ENCODE measurements at places on chromosomes 16 and 17. TPM values are rescaled to one million over a fixed set of nuclear protein-coding genes. Genes with fewer than 3 reads are reported as not detected.

- no peaks in the 10 kb centered on the region for H3K36me3 ChIP-seq
- no peaks in the 10 kb centered on the region for H3K4me1 ChIP-seq
Measured at GRCh38 chr17:56011406-56012131, 141.7 kb upstream of the ANKFN1 start.

GRCh38 chr16:17944345-17944744, 392.2 kb downstream of the NPIPA8 start:
- DNase-seq, result no peak
- no peak overlapping the region for H3K4me3 ChIP-seq
- peaks cover 17% of the 10 kb centered on the region for H3K27me3 ChIP-seq
- no peaks in the 10 kb centered on the region for H3K36me3 ChIP-seq

GRCh38 chr16:79170555-79171246, 429.8 kb downstream of the MAF start:
- no peak for DNase-seq
- no peaks in the 10 kb centered on the region for H3K4me1 ChIP-seq
- H3K27me3 ChIP-seq, result no peaks in the 10 kb centered on the region

DNA sequence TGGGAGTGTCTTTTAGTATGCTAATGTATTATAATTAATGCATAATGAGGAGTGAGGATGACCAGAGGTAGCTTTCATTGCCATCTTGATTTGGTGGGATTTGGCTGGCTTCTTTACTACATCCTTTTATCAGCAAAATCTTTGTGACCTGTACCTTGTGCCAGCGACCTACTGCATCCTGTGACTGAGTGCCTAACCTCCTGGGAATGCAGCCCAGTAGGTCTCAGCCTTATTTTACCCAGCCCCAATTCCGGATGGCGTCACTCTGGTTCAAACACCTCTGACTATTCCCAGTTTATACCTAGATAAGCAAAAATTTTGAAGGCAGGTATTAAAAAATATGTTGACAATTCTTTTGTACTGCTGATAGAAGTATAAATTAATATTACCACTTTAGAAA, 10.5 kb upstream of the BLMH start:
- DNase-seq, result no peak
- peaks cover 6% of the 10 kb centered on the region for H3K4me1 ChIP-seq
- no peak overlapping the region for H3K4me3 ChIP-seq
- no peaks in the 10 kb centered on the region for H3K27me3 ChIP-seq
- no peak overlapping the region for H3K27ac ChIP-seq
- no peaks in the 10 kb centered on the region for H3K36me3 ChIP-seq

- H3K27ac ChIP-seq, result no peak overlapping the region
- H3K36me3 ChIP-seq, result no peaks in the 10 kb centered on the region
- H3K4me3 ChIP-seq, result no peak overlapping the region
- H3K27me3 ChIP-seq, result no peaks in the 10 kb centered on the region
Measured at GRCh38 chr17:66712453-66712852, 122.5 kb upstream of the CACNG5 start.

DNA sequence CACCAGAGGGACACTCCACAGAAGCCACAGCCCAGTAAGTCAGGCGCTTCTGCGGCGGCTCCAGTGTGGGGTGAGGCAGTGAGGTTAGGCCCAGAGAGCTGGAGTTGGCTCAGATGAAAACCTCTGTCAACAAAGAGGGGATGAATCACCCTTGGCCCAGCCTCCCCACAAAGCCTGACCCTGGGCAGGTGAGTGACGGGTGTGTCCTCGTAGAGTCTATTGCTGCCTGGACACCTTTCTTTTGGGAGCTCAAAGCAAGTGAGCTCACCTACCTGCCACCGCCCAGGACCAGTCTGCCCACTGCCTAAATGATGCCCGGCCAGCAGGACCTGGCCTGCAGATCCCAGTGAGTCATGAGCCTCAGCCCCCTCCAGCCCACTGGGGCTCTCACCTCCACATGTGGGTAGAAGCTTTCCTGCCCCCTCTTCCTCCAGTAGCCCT, 24.9 kb upstream of the DBNDD1 start:
- H3K4me3 ChIP-seq, result no peak overlapping the region
- DNase-seq, result peak; percentile 94
- H3K4me1 ChIP-seq, result peaks cover 34% of the 10 kb centered on the region
- H3K27me3 ChIP-seq, result no peaks in the 10 kb centered on the region
- peak overlapping the region; percentile 46 for H3K27ac ChIP-seq

- peak overlapping the region; percentile 84 for H3K4me3 ChIP-seq
- DNase-seq, result no peak
- H3K27ac ChIP-seq, result no peak overlapping the region
- H3K4me1 ChIP-seq, result peaks cover 8% of the 10 kb centered on the region
Measured at GRCh38 chr16:30775131-30775391, 11.9 kb downstream of the ZNF629 start.

Gene KRTAP9-2
- not detected for total RNA-seq

GRCh38 chr16:56109205-56109604, 82.1 kb upstream of the GNAO1 start:
- H3K4me1 ChIP-seq, result no peaks in the 10 kb centered on the region
- H3K36me3 ChIP-seq, result no peaks in the 10 kb centered on the region
- no peak overlapping the region for H3K27ac ChIP-seq
- no peaks in the 10 kb centered on the region for H3K27me3 ChIP-seq
- H3K4me3 ChIP-seq, result no peak overlapping the region
- DNase-seq, result no peak

DNA sequence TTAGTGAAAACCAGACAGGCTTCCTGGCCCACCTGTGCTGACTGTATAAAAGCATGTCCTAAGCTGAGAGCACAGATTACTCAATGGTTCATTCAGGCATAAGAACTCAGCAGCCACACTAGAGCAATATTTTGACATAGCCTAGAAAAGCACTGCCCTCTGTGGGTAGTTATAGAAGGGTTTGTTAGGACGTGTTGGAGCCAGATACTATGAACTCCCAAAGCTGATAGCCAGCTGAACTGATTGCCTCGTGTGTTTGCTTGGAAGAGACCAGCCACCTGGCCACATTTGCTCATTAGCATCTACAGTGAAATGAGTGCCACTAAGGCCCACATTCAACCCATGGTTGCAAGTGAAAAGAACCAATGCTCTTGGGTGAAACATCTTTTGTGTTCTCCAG, 30.8 kb upstream of the ABCA5 start:
- H3K27ac ChIP-seq, result no peak overlapping the region
- no peaks in the 10 kb centered on the region for H3K4me1 ChIP-seq

DNA sequence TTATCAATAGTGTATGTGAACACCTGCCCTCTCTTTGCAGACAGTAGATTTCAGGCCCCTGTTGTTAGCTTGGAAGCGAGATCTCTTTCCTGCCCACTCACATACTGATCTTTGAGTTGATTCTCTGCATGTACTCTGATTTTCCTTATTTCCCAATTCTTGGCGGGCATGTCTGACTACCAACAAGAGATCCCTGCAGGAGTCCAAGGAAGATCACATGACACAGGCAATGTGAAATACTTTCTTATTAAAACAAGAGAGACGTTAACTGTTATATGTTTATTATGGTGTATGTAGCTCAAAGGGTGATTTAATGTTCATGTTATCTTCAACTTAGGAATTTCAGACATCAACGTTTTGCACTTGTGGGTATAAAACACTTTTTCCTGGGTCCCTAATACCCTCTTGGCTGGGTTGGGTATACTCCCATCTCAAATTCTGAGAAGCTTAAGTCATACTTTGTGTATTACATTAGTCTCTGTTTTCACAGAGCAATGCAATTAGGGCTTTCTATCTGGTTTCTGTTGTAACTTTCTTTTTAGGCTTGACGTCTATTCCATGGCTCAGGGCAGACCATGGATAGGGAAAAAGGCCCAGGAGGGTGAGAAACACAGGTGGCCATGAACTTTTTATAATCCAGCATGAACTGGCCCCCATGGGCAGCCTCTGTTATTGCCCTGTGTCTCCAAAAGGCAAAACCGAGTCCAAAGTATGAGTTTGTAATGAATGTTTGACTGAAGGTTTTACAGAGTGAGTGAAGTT, 32.2 kb downstream of the HSD17B2 start:
- peaks cover 19% of the 10 kb centered on the region for H3K27me3 ChIP-seq
- no peak overlapping the region for H3K4me3 ChIP-seq
- no peaks in the 10 kb centered on the region for H3K4me1 ChIP-seq
- no peaks in the 10 kb centered on the region for H3K36me3 ChIP-seq
- DNase-seq, result no peak

DNA sequence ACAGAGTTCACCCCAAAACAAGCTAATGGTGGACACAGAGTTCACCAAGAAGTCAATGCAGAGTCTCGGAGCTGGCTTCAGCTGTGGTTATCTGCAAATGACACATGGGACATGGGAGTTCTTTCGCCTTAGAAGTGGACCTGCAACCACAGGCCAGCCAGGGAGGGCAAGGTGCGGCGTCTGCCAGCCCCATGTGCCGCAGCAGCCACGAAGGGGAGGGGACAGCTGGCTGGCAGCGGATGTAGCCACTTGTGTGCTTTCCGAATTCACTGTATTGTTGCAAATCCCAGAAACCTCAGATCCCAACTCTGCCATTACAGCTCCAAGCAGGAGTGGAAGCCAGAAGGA, 24.8 kb downstream of the LMF1 start:
- H3K4me3 ChIP-seq, result no peak overlapping the region
- no peaks in the 10 kb centered on the region for H3K27me3 ChIP-seq
- H3K27ac ChIP-seq, result no peak overlapping the region
- H3K36me3 ChIP-seq, result no peaks in the 10 kb centered on the region
- H3K4me1 ChIP-seq, result no peaks in the 10 kb centered on the region
- DNase-seq, result peak; percentile 43

Gene CCDC144A
- 5.5 TPM for total RNA-seq

Measured in PC-9 (cell line).